ENCODE measurements at places on chromosomes 1 and 21.

DNA sequence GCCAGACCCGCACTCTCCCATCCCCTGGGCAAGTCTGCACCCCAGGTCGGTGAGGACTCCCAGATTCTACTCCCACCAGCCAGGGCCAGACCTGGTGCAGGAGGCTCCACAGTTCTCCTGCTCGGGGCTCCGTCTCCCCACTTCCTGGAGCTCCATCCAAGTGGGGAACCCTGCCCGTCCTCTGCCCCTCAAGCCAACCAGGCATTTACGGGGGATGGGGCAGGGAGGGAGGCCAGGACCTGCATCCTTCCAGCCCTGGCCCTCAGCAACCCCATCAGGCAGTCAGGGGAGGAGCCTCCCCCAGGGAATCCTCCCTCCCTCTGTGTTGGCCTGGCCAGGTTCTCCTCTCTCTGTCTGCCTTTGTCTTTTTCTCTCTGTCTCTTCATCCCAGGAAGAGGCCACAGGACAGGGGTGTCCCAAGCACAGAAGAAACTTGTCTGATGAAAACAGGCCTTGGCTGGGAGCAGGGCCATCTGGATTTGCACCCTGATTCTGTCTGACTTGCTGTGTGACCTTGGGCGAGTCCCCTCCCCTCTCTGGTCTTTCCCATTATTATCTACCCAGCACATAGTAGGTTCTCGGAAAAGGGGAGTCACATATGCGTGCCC, 18.5 kb upstream of the EPHA2 start:
- DNase-seq: no peak

GRCh38 chr21:42145569-42146272, 73.2 kb upstream of the ABCG1 start:
- DNase-seq: peak; percentile 35

GRCh38 chr1:46221749-46222148, 18.6 kb downstream of the LURAP1 start:
- no peak for DNase-seq

- DNase-seq: no peak
Measured at GRCh38 chr1:161217831-161218230, 2.7 kb downstream of the FCER1G start.

DNA sequence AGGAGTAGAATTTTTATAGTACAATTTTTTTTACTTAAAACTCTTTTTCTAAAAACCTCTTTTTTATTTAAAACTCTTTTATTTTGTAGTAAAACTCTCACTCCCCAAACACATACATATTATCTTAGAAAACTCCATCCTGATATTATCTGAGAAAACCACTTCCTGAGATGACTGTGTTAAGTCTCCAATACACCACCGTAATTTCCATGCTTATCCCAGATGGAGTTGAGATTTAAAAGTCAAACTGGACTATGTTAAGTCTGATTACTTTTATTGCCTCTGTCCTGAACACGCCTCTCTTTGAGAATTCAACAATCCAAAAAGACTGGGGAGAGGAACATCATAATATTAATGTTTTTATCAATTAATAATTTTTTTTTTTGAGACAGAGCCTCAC, 3.7 kb downstream of the SEC16B start:
- no peak for DNase-seq

DNA sequence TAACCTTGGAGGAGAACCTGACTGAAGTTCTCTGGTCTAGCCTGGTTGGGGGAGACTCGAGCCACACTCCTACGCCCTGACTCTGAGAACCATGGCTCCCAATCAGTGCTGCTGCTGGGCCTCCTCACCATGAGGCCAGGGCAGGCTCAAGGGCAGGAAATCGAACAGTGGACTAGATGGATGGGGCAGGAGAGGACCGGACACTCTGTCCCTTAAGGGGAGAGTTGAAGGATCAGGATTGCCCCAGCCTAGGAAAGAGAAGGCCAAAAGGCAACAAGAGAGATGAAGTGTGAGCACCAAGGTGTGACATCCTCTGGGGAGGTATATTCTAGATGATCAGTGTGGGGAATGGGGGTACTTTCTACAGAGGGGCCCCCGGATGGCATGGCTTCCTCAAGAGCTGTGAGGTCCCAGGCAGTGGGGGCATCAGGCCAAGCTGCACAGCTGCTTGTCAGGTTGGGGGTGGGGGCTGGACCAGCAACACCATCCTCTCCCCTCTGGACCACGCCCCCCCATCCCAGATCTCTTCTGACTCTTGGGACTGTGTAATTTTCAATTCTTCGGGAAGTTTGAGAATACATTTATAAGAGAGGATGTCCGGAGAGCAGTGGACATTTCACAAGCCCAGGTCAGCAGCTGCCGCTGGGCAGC, 34.0 kb downstream of the MX1 start:
- no peak for DNase-seq

DNA sequence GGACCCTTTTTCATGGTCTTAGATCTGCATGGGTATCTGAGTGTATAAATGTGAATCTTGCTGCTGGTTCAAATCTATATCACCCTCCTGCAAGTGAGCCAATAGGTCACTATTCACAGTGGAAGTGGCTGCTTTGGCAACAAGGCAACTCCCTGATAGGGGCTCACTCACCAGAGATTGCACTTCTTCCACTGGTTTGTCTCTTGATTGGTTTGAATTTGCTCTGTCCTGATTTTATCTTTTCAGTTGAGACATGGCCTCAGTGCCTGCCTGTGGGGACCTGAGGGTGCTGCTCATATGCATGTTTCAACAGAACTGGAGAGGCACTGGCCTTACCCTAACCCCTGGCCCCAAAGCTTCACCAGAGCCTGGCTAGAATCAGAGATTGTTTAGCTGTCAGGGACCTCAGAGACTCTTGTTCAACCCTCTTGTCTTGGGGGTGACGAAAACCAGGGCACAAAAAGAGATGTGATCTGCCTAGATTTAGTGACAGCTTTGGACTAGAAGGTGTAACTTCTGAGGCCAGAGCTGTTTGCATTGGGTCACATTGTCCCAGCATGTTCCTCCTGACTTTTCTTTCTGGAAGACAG, 16.9 kb downstream of the AVPR1B start:
- no peak for DNase-seq

GRCh38 chr1:65825741-65826140, 33.0 kb downstream of the PDE4B start:
- DNase-seq: no peak

GRCh38 chr1:160534823-160535605, 12.0 kb upstream of the SLAMF6 start:
- DNase-seq: no peak

DNA sequence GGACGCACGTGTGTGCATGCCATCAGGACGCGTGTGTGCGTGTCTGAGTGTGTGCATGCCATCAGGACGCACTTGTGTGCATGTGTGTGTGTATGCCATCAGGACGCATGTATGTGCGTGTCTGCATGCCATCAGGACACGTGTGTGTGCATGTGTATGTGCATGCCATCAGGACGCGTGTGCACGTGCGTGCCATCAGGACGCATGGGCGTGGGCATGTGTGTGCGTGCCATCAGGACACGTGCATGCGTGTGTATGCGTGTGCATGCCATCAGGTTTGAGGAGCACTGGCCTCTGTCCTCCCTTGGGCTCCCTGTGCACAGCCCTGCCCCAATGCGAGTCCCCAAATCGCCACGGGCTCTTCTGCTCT, 12.6 kb upstream of the C1QTNF12 start:
- no peak for DNase-seq

GRCh38 chr1:232822530-232822929, 17.3 kb downstream of the MAP10 start:
- DNase-seq: no peak

GRCh38 chr1:112006416-112007025, 17.1 kb upstream of the KCND3 start:
- no peak for DNase-seq

- no peak for DNase-seq
Measured at GRCh38 chr1:201336711-201337450, 40.6 kb downstream of the TNNT2 start.

- DNase-seq: no peak
Measured at GRCh38 chr1:222335586-222335985, 212.3 kb downstream of the HHIPL2 start.

- DNase-seq: no peak
Measured at GRCh38 chr1:240320659-240321058, 229.0 kb downstream of the FMN2 start.

- DNase-seq: no peak
Measured at GRCh38 chr1:100028765-100029164, 59.0 kb downstream of the SLC35A3 start.

- DNase-seq: no peak
Measured at GRCh38 chr1:86696522-86696921, 7.9 kb upstream of the SH3GLB1 start.

DNA sequence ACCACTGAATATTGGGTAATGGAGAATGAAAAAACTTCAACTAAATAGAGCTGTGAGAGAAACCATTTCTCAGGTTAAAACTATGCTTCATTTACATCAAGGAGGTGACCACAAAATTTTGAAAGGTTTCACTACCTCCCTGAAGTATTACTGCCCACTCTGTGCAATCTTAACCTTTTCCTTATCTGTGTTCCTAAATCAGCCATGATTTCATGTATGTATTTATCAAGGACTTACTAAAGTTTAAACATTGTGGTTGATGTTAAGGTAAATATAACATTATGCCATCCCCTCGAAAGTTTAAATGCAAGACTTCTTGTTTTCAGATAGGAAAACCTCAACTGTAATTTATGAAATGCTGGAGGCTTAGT, 84.4 kb downstream of the CLEC20A start:
- no peak for DNase-seq

DNA sequence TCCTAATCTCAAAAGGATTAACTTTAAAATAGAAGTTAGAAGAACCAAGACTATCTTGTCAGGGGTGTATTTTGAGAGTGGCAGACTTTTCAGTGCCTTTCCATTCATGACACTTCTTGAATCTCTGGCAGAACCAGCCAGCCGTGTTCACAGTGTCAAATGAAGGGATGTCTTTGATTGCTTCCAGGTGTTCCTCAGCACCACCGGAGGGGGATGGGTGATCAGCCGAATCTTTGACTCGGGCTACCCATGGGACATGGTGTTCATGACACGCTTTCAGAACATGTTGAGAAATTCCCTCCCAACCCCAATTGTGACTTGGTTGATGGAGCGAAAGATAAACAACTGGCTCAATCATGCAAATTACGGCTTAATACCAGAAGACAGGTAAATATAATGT, 32.3 kb downstream of the FMO1 start:
- no peak for DNase-seq

DNA sequence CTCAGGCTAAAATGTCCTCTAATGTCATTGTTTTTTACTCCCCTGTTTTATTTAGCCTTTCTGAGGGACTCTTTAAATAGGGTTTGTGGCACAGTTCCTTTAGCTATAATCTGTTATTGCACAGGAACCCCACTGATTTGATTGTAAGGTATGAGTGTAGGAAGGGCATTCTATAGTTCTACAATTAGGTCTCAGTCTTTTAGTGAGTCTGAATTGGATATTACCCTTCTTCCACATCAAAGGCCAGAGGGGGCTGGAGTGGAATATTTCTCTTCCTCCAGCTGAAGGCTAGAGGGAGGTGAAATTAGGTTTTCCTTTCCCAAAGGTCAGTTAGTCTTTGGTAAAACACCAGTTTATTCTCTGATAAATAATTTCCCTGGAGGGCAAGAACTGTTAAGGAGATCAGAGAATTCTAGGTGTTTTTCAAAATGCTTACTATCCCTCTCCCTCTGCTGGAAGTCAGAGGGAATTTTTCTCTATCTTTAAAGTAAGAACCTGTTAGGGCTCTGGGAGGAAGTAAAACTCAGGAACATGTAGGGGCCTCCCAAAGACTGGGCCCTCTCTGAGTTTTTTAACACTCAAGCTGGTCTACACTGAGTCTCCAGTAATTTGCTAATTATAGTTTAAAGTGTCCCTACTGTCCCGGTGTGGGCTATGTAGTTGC, 176.3 kb upstream of the ZNHIT6 start:
- DNase-seq: no peak

GRCh38 chr1:104402178-104402577, 652.5 kb downstream of the AMY1C start:
- DNase-seq: no peak

DNA sequence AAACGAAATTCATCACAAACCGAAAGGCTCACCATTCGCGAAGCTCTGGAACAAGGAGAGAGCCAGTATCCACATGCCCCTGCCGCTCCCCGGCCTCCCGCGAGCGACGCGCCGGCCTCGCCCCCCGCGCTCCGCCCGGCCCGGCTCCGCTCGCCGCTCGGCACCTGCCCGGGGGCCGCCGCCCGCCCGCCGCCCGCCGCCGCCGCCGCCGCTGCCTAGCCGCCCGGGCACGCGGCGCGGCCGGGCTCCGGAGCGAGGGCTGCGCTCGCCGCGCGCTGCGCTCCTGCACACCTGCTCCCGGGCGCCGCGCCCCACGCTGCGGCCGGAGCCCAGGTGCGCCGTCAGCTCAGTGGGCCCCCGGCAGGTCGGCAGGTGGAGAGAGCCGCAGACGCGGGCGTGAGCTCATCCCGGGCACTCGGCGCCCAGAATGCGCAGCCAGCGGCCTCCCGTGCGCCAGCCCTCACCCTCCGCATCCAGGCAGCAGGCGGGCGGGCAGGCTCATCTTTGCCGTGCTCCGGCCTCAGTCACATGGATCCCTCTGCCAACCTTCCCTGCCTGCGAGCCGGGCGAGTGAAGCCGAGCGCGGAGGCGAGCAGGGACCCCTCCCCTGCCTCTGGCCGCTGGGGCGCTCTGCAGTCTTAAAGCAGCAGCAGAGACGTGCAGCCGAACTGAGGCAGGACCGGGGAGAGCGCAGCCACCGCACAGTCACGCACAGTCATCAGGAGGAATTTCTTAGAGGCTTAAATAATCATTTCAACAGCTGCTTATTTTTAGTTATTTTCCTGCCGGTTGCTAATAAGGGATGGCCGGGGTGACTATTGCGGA, at the start of gene DSCAM:
Gene DSCAM (minus strand): TSS at position 572 of the 825 bp plus-strand sequence. CDS start 497 bp downstream, at position 75.
- no peak for DNase-seq

GRCh38 chr1:167755654-167756053, 33.9 kb downstream of the MPZL1 start:
- no peak for DNase-seq

GRCh38 chr21:43211072-43211759, 42.4 kb downstream of the CRYAA start:
- DNase-seq: no peak

- no peak for DNase-seq
Measured at GRCh38 chr1:169779970-169780369, 14.7 kb downstream of the METTL18 start.

DNA sequence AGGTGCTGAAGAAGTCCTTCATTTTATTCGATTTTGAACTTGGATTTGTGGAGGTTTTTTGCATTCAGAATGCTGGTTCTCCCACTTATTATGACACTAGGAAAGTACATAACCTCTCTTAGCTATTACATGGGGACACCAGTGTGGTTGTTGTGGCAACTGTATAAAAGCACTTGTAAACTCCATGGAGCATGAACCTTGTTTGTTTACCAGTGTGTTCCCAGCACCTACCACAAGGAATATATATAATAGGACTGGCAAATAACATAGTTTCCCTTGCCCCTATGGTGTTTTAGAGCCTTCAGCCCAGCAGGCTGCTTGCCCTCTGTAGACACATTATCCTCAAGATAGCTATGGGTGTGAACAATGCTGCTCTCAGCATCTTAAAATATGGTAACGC, 43.1 kb downstream of the RASSF5 start:
- no peak for DNase-seq

GRCh38 chr1:228664399-228664914, 70.8 kb upstream of the RHOU start:
- peak; percentile 66 for DNase-seq
